ENCODE measurements at places on chromosomes 3 and 15.
A peak's percentile ranks its signal among the peaks of the same experiment; 100 is the strongest.

DNA sequence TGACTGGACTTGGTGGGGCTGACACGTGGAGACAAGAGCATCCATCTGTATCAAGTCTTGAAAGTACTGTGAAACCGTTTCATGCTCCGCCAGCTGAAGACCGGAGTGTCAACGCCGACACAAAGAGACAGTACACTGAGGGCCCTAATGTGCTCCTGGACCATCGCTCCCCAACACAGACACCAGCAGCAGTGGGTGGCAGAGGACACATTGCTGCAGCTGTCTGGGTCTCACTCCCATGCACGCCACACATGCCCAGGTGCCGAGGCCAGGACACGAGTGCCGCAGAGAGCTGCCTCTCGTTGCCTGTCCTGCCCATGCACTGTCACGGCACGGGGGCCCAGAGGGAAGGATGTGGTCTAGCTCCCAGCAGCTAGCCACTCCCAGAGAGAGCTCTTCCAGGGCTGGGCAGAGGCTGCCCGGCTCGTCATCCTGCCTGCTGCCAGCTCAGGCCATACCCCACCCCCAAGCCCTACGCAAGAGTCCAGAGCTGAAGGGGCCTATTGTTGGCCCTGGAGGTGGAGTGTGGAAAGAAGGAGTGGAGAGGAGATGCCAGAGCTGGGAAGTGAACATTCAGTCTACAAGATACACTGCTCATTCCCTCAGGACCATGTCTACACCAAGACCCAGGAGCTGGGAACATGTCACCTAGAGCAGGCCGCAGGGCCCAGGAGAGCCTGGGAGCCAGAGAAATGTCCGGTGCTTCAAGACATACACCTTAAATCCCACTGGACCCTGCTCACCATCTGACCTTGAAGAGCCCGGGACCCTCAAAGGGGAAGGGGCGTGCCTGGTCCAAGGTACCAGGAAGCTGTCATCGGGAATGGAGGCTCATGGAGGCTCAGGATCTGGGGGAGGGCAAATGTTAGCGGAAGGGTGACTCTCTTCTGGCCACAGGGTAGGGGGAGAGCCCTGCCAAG, 7.7 kb downstream of the TNK2 start:
- DNase-seq: no peak

DNA sequence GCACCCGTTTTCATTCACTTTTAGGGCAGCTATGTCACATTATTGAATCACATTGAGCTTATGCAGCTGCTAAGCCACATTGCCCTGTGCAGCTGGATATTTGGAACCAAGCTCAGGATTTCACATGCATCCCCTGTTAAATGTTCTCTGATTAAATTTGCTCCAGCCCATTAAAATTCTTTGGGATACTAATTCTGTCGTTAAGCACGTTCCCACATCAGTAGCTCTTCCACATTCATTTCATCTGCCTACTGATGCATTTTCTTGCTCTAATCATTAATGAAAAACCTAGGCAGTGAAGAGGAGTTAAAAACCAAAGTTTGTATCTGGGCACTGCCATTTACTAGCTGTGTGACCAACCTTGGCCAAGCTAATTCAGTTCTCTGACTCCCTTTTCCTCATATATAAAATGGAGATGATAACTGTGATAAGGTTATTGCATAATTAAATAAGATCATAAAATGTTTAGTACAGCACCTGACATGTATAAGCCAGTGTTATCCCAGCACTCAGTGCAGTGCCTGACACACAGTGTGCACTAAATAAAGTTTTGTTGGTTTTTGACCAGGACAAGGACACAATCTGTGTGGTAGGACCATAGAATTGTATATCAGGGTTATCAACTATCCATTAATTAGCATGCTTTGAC, 222.2 kb upstream of the ATP11B start:
- DNase-seq: no peak

DNA sequence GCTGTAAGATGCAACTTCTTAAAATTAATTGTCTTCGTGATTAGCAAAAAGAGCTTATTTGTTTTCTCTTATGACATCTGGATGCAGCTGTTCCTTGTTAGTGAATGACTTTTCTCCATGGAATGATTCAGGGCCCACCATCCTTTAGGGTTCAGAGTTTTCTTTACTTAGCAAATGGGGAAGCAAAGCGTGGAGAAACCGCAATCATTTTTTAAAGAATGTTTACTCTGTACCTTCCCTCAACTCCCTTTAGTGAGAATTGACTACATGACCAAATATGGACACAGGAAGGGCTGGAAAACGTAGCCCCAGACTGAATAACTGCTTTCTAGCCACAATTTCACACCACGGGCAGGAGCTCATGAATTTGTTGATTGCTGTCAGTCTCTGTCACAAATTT, 130.1 kb downstream of the EDEM1 start:
- DNase-seq: no peak

DNA sequence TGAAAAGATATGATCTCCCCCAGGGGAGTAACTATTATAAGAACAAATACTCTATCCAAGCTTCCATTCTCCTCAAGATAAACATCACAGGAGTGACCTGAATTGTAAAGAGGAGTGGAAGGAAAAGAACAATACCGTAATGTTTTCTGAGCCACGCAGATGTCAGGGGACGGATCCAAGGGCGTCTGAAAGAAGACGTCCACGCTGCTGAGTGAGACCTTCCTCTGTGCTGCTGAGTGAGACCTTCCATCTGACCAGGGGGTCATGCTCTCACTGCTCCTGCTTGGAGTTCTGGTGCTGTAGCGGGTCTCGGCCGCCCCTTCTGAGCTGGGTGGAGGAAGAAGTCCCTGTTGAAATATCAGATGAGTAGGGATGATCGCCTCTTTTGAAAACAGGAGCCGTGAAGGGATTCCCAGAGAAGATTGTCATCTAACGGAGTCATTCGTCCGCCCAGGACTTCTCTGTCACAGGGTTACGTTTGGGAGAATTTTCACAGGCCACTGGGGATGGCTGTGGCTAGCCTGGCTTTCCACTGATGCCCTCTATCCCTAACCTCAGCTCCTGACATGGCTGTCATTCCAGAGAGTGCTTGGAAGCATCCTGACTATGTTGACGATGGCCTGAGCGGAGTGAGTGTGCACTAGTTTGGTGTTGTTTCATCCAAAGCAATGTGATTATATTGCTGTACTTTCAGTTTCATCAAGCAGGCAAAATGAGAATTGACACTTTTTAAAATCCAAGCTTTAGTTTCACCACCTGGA, 184.9 kb downstream of the APBA2 start:
- DNase-seq: no peak

GRCh38 chr15:91992945-91993344, 139.4 kb downstream of the SLCO3A1 start:
- no peak for DNase-seq

GRCh38 chr15:74511583-74511982, 29.4 kb upstream of the ARID3B start:
- DNase-seq: no peak

GRCh38 chr3:53167418-53168174, 6.6 kb downstream of the PRKCD start:
- DNase-seq: no peak

- DNase-seq: no peak
Observed at GRCh38 chr3:153615863-153616262, 453.8 kb downstream of the RAP2B start.

DNA sequence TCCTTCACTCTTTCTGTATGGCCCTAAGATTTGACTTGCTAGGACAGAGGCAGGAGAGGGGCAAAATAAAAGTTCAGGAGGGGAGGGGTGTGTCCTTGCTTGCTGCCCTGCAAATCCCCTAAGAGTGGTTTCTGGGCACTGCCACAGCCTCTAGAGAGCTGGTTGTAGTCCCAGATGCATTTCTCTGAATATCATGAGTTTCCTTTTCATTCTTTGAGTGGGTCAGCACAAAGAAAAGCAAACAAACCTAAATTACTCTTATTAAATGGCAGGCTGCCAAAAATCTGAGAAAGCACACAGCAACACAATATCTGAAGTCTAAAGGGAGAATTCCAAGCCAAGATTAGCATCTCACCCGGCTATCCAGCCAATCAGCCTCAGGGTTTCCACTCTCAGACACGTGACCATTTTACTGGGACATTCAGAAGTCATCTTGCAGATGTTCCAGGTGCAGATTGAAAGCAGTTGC, 919.3 kb downstream of the TUSC7 start:
- DNase-seq: peak; percentile 23

DNA sequence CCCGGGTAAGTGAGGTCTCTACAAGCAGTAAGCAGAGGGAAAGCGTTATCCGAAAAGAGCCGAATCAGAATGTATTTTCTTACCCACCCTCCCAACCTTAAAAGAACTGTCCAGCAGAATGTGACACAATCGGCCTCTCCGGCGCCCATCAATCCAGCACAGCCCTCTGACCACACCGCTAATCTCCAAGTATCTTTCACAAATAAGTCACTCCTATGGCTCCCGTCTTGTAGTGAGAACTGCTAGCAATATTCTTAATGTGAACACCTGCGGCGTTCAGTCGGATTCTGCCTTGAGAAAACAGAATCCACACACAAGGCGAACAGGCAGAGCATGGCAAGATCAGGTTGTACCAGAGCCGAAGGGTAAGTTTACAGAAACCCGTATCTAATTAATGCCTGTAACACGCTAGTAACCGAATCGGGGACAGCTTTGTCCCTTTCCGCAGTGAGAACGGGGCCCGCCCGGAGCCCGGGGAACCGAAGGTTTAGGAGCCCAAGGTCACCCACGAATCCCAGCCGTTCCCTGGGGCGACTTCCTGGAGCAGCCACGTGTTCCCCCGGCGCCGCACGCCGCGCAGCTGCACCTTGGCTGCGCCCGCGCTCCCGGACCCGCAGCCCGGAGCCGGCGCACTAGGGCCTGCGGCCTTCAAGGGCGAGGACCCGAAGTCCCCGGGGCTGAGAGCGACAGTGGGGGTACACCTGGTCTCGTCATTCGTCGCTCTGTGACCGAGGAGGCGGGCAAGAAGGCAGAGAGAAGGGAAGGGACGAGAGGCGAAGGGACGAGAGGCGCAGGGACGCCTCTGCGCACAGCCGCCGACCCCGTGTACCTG, 672 bp downstream of the TFRC start:
- DNase-seq: peak; percentile 60

DNA sequence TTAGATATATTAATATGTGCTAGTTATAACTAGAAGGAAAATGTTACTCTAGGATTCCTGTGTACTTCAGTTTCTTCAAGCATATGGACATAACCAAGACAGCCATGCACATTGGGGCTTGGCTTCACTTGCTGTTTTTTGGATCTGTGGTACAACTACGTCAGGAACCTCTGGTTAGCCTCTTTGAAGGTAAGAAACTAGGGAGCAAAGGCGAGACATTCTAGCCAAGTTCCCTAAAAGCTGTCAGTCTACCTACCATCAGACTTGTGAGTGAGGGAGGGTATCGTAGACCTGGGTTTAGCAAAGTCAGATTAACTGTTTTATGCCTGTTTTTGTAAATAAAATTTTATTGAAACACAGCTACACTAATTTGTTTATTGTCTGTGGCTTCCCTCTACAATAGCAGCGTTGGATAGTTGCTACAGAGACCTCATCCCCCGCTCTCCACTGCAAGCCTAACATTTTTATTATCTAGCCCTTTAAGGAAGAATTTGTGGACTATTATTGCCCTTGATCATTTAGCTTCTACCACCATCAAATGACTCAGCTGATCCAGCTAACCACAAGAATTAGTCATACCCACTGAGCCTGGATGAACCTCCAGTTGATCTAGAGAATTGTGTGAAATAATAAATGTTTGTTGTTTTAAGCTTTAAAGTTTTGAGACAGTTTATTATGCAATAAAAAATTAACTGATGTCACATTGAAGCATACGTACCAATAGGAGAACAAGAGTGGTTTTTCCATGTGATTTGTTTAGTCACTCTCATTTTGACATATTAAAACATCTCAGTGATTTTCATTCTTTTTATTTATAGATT, 58.1 kb downstream of the RSRC1 start:
- DNase-seq: peak; percentile 68

DNA sequence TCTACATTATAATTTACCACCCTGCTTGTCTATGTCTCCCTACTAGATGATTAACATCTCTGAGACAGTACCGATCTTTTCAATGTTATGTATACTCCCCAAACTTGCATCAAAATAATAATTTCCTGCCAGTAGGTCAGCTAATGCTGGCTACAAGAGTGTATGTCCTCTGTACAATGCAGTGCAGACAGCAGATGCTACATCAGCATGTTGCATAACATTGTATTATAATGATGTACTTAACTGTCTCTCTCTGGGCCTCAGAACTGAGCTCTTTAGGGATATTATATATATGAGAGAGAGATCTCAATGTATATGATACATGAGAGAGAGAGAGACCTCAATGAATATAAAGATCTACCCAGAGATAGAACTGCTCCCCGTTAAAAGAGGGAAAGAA, 456.6 kb downstream of the SHQ1 start:
- no peak for DNase-seq

- no peak for DNase-seq
Observed at GRCh38 chr15:81195339-81195864, 1.3 kb upstream of the IL16 start.

DNA sequence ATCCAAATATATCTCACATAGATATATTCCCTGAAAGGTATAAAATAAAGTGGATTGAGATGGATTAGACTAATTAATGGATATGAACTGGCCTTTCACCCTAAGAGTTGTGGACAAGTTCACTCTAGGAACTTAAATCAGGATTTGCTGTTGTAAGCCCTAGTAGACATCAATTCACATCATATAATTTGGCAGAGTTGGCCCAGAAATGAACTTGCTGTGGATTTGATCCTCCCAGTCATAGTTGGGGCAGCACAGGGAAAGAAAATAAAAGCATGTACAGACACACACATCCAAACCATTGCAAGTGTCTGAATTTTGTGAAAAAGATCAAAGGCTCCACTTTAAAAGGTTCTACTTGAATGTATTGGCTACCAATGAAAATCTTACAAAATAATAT, 734.7 kb upstream of the NR2F2 start:
- DNase-seq: no peak

DNA sequence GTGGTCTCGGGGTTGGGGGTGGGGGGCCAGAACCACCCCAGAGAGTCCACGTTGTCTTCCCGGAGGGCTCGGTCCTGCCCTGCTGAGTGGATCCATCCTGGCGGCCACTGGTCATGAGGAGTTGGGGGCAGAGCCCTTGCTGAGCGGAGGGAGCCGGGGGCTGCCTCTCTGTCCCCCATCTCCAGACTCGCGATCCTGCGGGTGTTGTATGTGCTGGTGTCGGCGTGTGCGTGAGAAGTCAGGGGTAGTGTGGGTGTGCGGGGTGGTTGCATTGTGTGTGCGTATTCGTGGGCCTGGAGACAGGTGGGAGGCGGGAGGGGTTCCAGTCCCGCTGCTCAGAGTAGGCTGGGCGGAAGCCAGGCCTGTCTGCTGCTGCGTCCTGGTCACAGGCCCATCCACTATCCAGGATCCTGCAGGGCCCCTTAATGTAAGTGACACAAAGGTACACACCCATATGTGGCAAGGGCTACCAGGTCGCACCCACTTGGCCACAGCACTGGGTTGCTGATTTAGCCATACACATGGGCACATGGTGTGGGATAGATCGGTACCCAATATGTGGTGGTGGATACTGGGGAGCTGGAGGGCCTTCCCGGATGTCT, 30.7 kb downstream of the NBEAL2 start:
- DNase-seq: no peak

- DNase-seq: no peak
Observed at GRCh38 chr3:171429635-171430034, 30.6 kb downstream of the TNIK start.
